Fibroblast of upper back skin (primary cell): ENCODE measurements at places on chromosomes 3 and 15.

DNA sequence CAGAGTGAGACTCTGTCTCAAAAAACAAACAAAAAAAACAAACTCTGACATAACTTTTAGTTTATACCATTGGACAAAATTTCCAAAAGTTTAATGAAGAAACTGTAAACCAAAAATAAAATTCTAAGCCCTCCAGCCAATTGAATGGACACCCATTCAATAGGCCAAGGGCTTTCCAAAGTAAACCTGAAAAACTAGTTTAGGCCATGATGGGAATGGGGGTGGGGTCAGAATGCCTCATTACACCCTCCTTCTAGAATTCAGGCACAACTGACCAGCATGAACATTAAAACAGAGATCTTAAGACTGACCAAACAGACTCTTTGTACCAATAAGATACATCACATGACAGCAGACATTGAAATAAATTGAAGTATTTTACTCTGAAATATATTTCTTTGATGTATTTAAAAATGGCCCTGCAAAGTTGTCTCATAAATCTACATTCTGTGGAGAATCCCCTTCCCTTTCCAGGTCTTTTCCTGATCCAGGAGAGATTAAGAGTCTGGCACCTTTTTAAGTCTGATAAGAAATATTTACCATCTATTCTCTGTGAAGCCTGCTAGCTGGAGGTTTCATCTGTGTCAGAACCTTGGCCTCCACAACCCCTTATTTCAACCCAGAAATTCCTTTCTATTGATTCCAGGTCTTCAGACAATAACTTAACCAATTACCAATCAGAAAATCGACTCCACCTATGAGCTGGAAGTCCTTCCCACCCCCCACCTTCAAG, 15.7 kb downstream of the THOC7 start:
- DNase-seq, result no peak

- DNase-seq, result peak; percentile 75
Observed at GRCh38 chr15:29937956-29938355, 115.7 kb upstream of the TJP1 start.

DNA sequence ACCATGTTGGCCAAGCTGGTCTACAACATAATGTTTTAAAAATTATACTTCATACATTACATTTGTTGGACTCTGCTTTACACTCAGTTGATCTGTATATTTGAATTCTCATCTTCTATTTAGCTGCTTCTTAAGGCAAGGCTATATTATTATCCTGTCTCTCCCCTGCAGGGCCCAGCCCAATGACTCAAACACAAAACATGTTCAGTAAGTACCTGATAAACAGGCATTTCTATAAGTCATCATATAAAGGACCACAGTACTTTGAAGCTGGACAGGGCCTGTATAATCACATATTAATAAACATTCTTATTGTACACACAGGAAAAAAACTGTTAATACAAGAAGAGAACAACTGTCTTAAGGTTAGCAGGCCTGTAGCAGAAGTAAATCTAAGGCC, 36.2 kb downstream of the NGLY1 start:
- no peak for DNase-seq

DNA sequence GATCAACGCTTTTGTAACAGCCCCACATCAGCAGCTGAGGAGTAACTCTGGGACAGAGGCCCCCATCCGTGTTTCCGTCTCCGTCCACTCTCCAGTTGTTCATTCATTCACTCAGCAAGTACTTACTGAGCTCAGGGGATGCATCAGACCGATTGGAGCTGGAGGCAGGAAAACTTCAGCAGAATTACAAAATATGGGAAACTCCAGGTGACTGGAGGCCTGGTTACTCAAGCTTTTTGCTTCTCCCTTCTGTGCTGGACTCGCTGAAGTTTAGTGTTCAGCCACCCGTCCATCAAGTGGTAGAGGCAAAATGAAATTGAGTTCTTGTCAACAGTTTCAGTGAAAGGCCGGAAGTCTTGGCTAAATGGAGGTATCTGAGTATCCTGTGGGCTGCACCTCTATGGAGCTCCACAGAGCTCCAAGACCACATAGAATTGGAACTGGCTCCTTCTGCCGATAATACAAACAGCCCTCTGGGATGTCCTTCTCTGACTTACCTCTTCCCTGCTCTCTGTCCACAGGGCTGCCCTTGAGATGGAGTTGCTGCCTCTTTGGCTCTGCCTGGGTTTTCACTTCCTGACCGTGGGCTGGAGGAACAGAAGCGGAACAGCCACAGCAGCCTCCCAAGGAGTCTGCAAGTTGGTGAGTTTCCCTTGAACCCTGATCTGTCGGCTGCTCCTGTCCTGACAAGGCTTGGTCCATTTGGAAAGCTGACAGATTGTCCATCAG, 14.7 kb downstream of the NRROS start:
- DNase-seq, result no peak

- no peak for DNase-seq
Observed at GRCh38 chr3:189703865-189704264, 72.7 kb downstream of the TP63 start.

DNA sequence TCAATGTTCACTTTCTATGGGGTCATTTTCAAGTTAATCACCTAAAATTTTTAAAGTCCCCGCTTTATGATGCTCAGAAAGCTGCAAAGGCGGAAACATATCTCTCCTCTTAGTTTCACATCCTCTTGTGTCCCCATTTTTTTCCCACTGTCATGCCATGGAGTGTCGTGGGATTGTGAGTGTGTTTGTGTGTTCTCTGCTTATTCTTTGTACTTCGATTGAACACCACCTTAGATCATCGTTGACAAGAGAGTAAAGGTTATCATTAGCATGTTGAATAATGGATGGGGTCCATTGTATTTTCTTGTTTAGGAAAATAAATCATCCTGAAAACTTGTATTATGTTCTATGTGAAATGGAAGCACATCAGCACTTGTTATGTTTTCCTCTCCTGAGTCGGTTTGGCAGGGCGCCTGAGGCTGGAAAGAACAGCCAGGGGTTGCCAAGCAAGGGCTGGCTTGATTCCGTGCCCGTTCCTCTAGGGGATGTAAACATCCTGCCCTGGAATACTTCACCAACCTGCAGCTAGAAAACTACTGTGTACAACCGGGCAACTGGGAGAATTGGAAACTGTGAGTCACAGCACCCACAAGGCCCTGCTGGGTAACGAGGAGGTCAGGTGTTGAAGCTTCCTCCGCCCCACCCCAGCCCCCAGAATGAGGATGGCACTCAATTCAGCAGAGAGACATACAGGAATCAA, 67.2 kb downstream of the EIF4E3 start:
- no peak for DNase-seq

GRCh38 chr3:98554580-98554979, 22.8 kb downstream of the GPR15 start:
- DNase-seq, result no peak
